ENCODE measurements at places on chromosomes 1 and 21.
A peak's percentile ranks its signal among the peaks of the same experiment; 100 is the strongest.

GRCh38 chr1:216742625-216743024, 19.4 kb upstream of the ESRRG start:
- no peak for DNase-seq

DNA sequence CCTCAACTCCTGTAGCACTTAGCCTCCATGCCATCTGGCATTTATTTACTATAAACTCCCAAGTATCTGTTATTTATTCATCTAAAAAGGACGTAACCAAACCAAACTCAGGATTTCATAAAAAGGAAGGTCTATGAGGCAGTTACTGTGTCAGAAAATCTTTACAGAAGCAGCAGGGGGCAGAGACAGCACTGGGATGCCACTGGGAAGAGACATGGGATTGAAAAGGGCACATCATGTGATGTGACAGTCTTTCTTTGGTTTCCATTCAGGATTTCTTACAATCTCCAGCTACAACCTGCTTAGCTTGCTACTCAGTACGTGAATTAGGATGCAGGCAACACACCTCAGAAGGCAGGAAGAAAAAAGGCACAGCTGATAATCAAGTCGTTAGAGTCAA, 31.2 kb downstream of the SPRTN start:
- DNase-seq = no peak

DNA sequence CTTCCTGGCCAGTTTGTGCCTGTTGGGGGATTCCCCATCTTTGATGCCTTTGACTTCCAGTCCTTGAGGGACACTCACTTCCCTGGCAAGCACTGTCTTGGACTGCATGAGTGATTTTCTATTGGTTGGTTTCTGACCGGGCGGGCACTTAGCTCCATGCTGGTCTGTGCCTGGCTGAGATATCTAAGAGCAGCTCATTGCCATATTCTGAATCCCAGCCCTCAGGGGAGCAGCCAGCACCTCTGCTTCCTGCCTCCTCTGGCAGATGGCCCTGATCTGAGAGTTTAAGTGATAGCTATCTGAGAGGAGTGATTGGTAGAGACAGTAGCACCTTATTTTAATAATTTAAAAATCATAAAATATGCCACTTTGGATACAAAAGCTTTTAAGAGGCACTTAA, 52.5 kb downstream of the DISC1 start:
- DNase-seq = no peak

DNA sequence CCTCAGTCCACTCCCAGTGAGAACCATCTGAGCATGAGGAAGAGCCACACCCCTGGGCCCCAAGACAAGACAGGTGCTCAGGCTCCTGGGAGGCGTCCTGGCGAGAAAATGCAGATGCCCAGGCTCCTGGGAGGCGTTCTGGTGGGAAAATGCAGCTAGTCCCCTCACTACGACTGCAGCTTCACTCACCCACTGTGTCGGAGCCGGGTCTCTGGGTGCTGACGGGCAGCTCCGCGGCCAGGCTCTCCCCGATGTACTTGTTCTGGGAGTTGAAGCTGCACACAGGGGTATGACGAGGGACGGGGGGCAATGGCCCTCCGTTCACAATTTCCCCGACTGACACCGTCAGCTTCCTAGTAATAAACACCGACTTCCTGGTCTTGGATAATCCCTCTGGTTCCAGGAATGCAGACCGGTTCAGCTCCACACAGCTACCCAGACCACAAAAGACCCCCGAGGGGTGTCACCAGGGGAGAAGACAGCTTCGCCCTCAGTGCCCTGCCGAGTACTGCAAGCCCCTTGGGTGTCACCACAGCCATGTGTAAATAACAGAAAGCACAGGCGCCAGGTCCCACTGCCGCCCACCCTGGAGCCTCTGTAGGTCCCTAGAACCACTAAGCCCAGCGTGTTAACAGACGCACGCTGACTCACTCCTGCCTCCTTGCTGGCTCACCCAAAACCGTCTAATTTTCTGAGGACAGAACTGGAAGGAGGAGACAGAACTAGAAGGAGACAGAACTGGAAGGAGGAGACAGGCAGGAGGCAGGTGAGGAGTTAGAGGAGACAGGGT, 19.5 kb downstream of the MCM3AP start:
- DNase-seq = no peak

DNA sequence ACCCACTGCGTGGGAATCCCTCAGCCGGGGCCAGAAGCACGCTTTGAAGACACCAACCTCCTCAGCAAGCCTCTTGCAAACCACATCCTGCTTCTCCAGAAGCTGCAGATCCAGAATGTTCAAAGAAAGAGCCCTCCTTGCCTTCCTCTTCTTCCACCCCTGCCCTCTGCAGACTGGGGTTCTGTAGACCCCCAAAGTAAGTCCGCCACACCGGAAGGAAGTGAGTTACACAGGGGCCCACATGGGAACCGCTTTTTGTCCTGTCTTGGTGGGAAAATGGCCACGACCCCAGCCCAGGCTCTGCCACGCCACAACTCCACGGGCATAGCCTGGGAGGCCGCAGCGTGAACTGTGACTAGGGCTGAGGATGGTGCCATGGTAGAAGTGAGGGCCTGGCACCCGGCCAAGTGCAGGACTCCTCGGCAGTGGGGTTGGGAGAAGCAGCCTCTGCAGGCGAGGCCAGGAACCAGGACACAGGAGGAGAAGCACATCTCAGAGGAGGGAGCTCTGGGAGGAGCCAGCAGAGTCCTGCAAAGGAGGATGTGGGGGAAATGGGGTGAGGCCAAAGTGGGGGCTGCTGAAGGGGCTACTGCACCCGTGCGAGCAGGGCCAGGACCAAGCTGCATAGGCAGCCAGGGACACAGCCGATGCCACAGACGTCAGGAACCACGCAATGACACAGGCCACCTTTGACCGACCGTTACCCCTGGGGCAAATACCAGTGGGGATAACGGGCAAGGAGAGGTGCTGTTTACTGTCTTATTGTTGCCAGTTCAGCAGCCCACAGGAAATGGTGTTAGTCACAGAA, 30.9 kb downstream of the PDE9A start:
- DNase-seq = peak; percentile 42

- DNase-seq = no peak
These were observed 156.9 kb upstream of the IGSF21 start for GRCh38 chr1:17950728-17951127.

GRCh38 chr1:180508725-180509097, 6.3 kb upstream of the ACBD6 start:
- no peak for DNase-seq

DNA sequence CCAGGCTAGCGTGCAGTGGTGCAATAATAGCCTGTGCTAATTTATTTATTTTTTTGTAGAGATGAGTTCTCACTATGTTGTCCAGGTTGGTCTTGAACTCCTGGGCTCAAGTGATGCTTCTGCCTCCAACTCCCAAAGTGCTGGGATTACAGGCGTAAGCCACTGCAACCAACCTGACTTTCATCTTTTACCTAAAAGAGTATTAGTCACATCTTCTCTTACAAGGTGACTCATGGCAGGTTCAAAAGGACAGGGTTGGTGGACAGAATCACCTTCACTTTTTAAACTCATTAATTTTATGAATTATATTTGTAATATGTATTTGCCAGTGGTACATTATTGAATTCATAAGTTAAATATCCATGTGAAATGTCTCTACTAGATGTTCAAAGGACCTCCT, 18.1 kb downstream of the JAM2 start:
- no peak for DNase-seq

- no peak for DNase-seq
These were observed 637.3 kb downstream of the USP25 start for GRCh38 chr21:16367079-16367478.

DNA sequence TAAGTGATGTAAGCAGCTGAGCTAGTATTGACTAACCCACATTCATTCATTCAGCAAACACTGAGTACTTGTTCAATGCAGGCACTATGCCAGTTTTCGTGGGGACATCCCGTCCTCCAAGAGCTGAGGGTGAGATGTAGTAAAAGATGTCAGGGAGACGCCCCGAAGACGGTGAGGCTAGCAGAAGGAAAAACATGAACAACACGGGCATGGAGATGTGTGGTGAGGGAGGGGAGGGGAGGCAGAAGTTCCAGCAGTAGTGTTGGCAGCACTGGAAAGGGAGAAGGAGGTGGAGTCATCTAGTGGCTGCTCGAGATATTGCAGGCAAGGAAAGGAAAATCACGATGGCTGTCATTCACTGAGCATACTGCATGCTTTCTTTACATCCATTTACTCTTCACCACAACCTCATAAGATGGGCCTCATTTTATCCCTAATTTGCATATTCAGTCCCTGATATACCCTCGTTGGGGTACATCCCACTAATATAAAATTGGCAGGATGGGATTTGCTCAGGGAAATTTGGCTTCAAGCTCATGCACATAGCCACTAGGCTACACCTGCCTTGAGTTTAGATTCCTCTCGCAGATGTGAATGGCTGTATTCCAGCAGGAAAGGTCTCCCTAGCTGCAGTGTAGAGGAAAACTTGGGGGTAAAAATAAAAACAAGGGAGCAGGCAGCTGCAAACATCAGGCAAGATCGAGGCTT, 14.5 kb downstream of the PDZK1IP1 start:
- peak; percentile 21 for DNase-seq

GRCh38 chr1:196887515-196888239, at the start of gene CFHR4:
Gene CFHR4, plus strand, starts transcription at chr1:196888052. Its CDS starts 99 bp downstream, at chr1:196888151.
- DNase-seq = no peak

- no peak for DNase-seq
These were observed 481.7 kb upstream of the USP24 start for GRCh38 chr1:55696891-55697290.

GRCh38 chr1:192763756-192764155, 45.1 kb upstream of the RGS2 start:
- DNase-seq = no peak

DNA sequence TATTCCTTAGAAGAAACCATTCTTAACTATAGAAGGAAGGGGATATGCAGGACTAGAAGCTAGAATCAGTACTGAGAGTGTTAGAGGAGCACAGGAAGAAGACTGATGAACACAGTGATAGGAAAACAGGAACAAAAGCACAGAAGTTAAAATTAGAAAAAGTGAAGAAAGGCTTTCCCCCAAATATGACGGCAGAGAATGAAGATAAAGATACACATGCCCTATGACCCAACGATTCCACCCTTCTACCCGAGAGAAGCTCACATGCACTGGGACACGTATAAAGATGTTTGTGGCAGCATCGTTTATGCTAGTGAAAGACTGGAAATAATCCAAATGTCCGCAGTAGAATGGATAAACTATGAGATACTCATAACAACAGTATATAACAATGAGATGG, 74.2 kb downstream of the DTL start:
- no peak for DNase-seq

DNA sequence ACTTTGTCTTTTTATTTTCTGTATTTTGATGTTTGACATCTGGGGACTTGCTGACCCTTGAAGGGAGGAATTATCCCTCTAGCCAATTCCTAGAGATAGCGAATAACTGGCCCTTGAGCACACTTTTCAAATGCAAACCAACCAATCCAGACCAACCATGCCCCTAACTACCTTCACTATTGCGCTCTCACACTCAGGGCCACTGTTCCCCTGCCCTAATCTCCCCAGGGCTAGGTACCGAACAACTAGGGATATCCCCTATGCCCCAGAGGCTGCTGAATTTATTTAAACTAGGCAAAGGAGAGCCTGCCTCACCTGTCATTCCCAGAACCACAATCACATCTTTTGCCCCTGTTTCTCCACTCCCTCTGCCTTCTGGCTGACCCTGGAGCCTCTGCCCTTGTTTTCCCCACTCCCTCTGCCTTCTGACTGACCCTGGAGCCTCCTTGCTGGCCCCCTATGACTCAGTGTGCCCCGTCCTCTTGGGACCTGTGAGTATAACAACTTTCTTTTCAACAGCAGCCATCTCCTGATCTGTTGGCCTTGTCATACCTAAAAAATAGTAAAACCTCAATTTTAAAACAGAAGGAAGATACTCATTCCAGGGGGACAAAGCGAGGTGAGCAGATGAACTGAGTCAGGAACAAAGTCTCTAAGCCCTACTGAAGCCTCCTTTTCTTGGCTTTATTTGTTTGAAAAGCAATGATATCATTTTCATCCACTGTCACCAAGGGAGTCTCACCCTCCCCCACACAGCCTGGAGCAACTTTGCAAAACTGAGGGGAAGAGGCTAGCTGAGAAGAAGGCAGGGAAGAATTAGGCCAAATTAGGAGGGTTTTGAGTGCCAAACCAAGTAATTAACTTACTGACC, 115.5 kb downstream of the NMNAT2 start:
- DNase-seq = no peak

DNA sequence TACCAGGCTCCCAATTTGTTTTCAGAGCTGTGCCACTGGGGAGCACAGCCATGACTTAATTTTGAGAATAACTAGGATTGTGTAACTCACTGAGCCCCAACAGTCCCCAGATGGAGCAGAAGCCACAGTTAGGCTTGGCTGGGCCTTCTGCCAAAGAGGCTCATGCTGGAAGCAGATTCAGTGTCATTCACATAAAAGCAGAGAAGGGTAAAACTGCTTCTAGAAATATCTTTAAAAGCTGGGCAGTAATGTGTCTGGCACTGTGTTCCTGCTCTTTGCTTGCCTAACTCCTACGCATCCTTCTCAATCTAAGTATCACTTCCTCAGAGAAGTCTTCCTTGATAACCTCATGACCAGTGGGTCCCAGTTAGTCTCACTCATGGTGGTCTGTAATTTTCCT, 20.3 kb downstream of the STK40 start:
- DNase-seq = no peak

GRCh38 chr1:94590203-94591137, 48.9 kb upstream of the F3 start:
- no peak for DNase-seq

DNA sequence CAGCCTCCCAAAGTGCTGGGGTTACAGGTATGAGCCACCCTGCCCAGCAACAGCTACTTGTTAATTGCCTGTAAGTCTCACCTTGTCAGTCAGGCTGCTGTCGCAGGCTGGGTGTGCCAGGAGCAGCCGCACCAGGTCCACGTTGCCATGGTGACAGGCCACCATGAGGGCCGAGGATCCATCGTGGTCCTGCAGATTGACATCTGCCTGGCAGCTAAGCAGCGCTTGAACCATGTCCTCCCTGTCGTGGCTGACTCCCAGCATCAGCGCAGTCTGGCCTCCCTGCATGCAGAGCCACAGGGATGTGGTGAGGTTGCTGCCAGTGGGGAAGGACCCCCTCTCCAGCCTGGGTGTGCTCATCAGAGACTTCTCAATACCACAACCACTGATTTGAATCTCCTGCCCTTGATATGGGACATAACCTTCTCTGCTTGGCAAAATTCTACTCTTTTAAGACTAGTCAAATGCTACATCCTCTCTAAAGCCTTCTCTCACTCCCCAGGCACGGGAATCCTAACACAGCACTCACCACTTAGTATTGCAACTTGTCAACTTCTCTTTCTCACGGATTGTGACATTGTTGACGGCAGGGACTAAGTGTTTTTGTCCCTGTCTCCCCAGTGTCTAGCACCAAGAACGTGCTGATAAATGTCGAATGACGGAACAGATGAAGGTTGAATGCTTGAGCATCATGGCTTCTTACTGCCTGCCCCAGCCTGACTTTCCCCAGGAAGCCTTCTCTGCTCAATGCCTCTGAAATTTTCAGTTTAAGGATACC, 52.9 kb downstream of the L1TD1 start:
- no peak for DNase-seq

GRCh38 chr1:206662396-206663092, 22.2 kb upstream of the MAPKAPK2 start:
- no peak for DNase-seq

DNA sequence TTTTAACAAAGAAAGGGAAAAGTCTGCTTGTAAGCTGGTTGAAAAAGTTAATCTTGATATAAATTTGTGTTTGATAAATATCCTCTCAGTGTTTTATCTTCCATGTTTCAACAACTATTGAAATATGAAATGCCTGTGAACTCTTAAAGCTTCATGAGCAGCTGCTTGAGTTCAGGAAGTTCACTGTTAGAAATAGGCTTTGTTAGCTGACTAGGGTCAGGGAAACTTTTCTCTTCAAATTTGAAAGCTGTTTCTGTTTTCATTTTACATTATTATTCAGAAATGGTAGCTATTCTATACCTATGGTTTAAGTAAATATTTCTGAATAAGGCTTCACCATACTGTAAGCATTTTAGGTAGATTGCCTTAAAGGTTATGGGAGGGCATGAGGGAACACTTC, 191.7 kb downstream of the HS2ST1 start:
- DNase-seq = no peak
